ENCODE measurements at places on chromosomes 11 and 22. TPM values are rescaled to one million over a fixed set of nuclear protein-coding genes. Genes with fewer than 3 reads are reported as not detected.

The CACNA1I gene
- total RNA-seq = 0.10 TPM

The APOL6 gene
- 7.9 TPM for total RNA-seq

DNA sequence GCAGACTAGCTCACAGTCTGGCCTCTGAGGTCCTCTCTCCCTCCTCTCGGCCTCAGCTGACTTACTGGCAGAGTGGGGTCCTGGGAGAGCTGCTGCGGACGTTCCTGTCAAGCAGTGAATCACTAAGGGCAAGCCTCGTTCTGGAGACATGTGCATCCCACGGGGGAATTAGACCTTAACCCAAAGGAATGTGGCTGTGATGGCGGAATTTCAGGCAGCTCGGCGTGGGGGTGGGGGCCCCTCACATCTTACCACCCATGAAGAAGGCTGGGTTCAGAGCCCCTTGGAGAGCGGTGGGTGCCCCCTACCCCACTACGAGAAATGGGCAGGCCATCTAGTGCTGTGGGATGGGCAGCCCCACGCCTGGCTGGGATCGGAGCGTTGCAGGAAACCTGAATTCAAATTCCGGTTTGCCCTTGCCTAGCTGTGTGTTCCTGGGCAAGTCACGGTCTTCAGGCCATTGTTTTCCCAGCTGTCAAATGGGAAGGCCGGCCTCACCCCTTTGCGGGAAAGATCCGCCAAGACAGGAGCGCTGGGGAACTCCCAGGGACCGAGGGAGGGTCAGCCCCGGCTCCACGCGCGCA lies 554 bp downstream of the LRRC32 start:
- DNase-seq = no peak

DNA sequence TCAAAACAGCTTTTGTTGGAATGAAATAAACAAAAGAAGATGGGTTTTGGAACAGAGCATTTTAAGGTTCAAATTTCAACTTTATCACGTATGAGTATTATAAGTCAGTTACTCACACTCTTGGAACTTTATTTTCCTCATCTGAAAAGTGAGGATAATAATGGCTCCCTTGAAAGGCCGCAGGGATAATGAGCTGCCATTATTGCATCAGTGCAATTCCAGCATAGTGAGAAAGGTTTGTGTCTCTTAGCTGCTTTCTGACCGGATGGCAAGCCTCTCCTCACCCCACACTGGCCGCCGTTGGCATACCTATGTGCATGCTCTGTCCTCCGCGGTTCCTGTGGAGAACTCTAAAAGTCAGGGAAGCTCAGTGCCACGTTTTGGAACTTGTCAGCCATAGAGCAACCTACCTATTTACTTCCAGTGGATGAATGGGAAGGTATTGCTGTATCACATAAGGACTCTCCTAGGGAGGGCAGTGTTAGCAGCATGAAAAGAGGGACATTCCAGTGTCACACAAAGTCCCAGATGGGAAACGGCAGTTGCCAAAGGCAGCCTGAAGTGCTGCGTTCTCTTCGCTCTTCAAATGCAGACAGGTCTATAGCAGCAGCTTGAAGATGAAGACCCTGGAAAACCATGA lies 368.9 kb downstream of the NTM start:
- no peak for DNase-seq

- no peak for DNase-seq
Measured at GRCh38 chr11:43021466-43021865, 290.3 kb upstream of the API5 start.

DNA sequence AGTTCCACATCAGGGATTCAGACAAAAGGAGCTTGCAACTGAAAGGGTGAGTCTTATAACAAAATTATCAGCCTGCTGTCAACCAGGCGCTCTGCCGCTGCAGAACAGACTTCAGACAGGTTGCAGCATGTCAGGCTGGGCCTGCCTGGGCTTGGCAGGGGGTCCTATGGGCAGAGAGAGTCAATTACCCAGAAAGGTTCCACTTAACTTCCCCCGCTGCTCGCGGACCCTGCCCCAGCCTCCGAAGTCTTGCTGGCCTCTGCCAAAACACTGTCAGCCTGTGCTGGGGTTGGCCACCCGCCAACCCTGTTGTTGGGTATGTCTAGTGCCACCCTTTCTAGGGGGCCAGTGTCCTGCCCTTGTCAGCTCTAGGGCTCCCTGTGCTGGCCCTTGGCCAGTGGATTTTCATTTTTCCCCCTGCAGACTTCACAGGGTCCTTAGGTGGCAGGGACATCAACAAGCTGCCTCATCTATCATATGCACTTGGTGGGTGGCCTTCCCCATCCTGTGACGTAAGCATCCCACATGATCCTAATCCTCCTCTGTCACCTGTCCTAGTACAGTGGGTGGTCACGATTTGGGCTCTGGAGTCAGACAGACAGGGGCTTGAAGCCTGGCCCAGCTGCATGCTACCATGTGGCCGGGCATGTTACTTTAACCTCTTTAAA lies 166.5 kb upstream of the CADM1 start:
- DNase-seq = peak; percentile 44

DNA sequence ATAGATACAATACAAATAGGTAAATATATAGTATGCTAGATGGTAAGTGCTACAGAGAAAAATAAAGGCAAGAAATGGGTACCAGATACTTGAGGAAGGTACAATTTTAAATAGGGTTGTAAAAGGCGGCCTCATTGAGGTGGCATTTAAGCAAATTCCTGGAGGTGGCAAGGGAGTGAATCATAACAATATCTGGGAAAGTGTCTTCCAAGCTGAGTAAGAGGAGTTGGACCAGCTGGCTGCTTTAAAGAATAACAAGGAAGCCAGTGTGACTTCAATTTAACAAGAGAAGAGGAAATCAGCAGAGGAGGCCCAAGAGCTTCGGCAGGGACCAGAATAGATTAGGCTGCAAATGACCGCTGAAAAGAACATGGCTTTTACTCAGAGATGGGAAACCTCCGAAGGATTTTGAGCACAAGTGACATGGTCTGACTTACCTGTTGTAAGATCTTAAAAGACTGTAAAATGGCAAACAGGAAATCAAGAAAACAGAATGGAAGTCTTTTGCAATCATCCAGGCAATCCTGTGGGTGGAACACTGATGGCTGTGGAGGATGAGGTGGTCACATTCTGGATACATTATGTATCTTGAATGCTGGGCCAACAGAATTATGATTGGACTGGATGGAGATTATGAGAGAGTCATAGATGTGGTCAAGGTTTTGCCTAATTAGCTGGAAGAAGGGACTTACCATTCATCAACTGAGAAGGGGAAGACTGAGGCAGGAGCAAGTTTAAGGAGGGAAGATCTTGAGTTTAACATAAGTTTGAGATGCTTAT lies 77.2 kb downstream of the RDX start:
- DNase-seq = no peak

GRCh38 chr11:107587306-107587979 lies 3.5 kb upstream of the ELMOD1 start:
- peak; percentile 33 for DNase-seq

Data from tongue (tissue), 3 donors.